ENCODE measurements at places on chromosomes 1 and 21.

GRCh38 chr1:207822124-207822601, 70.3 kb downstream of the CD46 start:
- DNase-seq = peak; percentile 74

DNA sequence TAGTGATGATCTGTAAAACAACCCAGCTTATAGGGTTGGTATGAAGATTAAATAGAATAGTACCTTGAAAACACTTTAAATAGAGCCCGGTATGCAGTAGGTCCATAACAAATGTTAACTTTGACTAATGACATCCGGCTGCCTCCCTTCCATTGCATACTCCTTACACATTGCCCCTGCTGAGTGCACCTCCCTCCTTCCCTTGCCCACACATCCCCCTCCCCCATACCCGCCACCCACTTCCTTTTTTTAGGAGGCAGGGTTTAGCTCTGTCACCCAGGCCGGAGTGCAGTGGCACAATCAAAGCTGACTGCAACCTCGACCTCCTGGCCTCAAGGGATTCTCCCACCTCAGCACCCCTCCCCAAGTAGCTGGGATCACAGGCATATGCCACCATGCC, 24.4 kb upstream of the ZC3H12A start:
- DNase-seq = no peak

- DNase-seq = peak; percentile 76
Measured at GRCh38 chr21:16194095-16194787, 464.5 kb downstream of the USP25 start.

GRCh38 chr1:112956544-112957132, 642 bp upstream of the SLC16A1 start:
- peak; percentile 78 for DNase-seq

DNA sequence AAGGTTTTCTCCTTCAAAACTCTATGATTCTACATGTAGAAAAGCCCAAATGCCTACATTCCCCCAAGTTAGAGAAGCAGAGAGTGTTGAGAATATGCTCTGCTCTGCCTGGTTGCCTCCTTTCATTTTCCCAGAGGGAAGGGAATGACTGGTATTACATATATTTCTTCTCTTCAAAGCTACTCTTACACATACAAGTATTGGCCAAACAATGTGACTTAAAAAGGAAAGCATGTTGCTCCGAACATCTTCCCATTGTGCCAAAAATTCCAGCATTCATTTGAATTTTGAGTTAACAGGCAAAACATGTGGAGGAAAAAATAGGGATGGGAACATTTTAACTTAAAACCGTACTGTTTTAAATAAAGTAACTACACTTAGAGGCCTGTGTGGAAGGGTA, 125.2 kb downstream of the COQ8A start:
- no peak for DNase-seq

GRCh38 chr1:167651161-167651693, 21.2 kb downstream of the RCSD1 start:
- DNase-seq = no peak

Data from coronary artery (tissue), 2 donors.